ENCODE measurements at places on chromosomes 3 and 15.
A peak's percentile ranks its signal among the peaks of the same experiment; 100 is the strongest.

DNA sequence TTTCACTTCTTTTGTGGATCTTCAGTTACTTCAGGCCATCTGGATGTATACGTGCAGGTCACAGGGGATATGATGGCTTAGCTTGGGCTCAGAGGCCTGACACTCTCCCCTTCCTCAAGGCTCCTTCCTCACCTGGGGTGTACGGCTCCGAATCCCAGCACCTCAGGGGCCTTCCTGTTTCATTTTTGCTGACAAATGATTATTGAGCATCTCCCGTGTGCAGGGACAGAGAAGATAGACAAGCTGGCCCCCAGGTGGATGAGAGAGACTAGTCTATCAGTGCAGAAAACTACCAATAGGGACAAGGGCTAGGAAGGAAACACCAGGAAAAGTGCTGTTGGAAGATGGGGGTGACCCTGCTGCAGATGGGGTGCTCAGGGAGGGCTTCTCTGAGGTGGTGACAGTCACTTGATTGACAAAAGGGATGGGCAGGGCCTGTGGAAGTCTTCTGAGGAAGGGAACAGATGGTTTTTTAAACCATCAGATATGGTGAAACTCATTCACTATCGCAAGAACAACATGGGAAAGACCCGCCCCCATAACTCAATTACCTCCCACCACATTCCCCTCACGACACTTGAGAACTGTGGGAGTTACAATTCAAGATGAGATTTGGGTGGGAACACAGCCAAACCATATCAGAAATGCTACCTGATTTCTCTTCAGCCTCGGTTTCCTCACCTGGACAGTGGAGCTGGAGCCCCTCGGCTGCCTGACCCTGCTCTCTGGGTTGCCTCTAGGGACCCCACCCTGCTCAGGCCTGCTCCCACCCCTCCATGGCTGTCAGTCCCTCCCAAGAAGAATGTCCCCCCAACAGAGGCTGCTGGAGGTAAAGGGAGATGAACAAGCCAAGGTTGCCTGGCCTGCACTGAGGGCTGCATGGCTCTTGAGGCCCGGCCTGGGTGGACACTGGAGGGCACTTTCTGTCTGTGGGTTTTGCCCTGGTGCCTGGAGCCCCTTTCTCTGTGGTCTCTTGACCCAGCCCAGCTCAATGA, 37.2 kb upstream of the ACAD9 start:
- DNase-seq, result no peak

DNA sequence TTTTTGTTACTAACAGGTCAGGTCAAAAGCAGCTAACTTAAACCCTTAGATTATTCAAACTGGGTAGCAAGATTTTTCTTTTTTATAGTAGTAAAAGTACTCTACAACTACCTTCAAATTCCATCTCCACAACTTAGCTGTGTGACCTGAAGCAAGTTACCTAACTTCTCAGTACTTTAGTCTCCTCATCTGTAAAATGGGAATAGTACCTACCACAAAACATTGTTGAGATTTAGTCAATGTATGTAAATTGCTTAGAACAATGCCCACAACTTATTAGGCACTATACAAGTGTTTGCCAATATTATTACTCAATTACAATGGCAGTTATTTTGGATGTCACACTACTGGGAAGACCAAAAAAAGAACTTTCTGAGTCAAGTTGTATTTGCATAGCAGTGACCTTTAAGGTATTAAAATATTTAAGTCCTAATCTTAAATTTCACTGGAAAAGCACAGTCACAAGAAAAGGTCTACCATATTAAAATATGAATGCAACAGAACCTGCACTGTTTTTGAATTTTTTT, 2.9 kb downstream of the TASOR start:
- DNase-seq, result no peak

GRCh38 chr15:86973284-86973844, 893.7 kb downstream of the AGBL1 start:
- no peak for DNase-seq

- peak; percentile 67 for DNase-seq
Measured at GRCh38 chr15:40445421-40445922, 4.7 kb downstream of the BAHD1 start.

DNA sequence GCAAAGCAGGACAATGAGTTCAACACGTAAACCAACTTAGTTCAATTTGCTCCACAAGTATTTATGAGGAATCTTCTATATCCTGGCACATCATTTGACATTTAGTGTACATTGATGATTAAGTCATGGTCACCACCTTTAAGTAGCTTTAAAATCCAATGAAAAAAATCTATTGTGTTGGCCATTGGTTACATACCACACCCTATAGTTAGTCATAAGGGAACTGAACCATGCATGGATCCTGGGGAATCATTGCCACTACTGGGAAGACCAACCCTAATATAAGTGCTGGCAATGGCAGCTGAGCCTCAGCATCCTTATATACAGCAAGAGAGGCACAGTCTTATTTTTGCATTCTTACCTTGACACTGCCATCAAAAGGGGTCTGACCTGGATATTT, 502.5 kb downstream of the MECOM start:
- DNase-seq, result no peak

DNA sequence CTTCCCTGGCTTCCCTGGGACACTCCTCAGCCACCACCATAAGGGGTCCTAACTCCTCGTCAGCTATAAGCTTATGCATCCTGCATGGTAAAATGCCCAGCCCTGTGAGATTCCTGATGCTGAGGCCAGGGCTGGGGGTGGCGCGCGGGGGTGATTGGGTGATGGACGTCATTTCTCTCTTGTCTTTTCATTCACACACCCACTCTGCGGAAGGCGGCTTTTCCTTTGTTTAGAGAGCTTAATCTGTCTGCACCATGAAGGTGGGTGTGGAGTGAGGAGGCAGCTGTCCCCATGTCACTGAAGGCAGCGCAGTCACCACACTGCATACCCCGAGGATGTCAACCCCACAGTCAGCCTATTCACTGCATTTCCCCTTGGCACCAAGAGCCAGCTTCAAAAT, 110.0 kb upstream of the NSMCE3 start:
- DNase-seq, result no peak

Measured in fibroblast of mammary gland (primary cell).